ENCODE measurements at places on chromosomes 1 and 21.

DNA sequence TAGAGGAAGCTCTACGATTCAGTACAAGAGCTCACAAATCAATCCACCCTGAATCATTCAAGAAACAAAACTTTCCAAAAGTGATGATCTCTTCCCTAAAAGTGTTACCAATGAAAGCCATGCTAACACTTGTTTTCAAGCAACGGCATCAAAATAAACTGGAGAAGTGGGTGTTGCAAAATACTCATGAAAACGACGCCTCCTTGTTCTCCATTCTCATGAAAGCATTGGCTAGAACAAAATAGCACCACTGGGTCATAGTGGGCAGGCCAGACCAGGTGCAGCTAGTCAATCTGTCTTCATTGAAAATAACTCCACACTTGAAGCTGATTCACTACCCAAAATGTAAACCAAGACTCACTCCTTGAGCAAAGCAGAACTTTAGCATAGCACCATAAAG is 4.3 kb downstream of the TIAM1 start:
- DNase-seq, result no peak

DNA sequence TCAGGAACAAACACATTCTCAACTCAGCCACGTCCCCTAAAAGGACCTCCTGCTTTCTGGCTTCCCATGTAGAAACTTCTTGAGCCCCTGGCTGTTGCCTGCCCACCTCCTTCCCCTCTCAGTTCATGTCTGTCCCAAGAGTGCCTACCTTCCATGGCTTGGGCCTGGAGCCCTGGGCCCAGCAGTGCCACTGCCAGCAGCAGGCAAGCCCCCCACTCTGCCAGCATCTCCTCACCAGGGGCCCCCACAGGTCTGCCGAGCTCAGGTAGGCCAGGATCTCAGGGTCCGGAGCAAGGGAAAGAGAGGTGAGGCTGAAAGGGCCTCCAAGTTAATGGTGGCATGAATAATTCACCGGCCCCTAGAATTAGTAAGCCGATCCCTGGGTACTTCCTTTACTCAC is at the start of gene CDCP2:
Gene CDCP2, minus strand, starts transcription at position 305 of the 400 bp plus-strand sequence. Its CDS starts 78 bp downstream, at position 227.
- no peak for DNase-seq

GRCh38 chr1:203039609-203040512 is 13.6 kb downstream of the PPFIA4 start:
- peak; percentile 54 for DNase-seq

- no peak for DNase-seq
Measured at GRCh38 chr1:1430992-1431844, 4.3 kb upstream of the VWA1 start.

DNA sequence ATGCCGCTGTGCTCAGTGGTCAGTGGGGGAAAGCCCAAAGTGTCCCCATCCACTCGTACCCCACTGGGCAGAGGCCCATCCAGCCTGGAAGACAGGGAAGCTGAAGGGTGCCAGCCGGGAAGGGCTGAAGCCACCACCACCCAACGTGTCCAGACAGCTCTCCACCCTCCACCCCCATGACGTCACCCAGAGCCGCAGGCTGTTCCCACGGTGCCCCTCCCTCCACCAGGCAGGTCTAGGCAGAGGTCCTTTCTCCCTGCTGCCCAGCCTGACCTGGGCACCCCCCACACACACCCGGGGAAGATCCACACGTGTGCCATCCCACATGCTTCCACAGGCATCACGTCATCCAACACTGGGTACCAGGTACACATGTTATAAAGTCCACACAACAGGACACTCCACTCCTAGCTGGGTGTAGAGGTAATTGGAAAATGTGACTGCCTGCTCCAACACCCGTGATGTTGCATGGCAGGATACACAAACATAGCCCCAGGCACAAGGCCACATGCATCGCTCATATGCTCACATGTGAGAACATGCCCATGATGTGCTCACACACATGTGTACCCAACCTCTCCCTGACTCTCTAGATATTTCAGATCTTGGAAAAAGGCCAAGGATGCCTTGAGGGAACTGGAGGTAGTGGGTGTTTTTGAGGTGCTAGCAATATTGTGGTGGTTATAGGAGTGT is 5.1 kb upstream of the ARHGAP30 start:
- DNase-seq, result no peak

- DNase-seq, result no peak
Measured at GRCh38 chr1:245750261-245750660, 595.5 kb downstream of the KIF26B start.

GRCh38 chr1:207659545-207660153 is 14.7 kb downstream of the CR1L start:
- DNase-seq, result no peak

- DNase-seq, result no peak
Measured at GRCh38 chr21:15210235-15210678, 145.5 kb upstream of the NRIP1 start.

DNA sequence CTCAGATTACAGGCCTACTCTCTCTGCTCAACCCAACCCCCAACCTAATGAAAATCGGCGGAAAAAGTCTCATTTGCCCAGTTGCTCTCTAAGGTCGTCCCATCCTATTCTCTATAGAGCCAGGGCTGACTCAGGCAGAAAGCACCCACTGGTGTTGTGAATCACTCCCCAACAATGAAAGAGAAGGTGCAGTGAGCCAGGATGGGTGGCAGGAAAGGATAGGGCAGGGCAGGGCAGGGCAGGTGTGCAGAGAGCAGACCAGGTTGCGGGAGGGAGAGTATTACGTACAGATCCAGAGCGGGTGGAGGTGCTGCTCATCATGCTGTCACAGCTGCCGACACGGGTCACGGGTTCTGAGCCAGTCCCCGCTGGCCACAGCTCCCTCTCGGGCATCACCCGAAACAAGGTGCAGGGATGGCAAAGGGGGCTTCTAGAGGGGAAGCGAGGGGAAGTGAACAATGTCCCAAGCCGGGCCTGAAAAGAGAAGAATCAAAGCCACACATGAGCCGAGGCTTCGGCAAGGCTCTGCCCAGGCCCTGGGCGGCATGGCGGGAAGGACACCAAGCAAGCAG is 5.3 kb downstream of the C1orf116 start:
- DNase-seq, result no peak

GRCh38 chr21:42527127-42527488 is 13.5 kb downstream of the SLC37A1 start:
- no peak for DNase-seq

DNA sequence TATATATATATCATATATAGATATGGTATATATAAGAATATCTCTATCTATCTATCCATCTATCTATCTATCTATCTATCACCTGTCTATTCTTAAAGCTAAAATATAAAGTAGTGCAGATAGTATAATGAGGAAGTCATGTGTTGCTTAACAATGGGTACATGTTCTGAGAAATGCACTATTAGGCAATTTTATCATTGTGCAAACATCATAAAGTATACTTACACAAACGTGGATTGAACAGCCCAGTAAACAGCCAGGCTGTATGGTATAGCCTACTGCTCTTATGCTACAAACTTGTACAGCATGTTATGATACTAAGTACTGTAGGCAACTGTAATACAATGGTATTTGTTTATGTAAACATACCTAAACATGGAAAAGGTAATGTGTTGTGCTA is 621.0 kb upstream of the NCAM2 start:
- no peak for DNase-seq

GRCh38 chr1:174358786-174359453 is 88.8 kb upstream of the GPR52 start:
- no peak for DNase-seq

- no peak for DNase-seq
Measured at GRCh38 chr1:232393444-232394146, 236.3 kb downstream of the SIPA1L2 start.

DNA sequence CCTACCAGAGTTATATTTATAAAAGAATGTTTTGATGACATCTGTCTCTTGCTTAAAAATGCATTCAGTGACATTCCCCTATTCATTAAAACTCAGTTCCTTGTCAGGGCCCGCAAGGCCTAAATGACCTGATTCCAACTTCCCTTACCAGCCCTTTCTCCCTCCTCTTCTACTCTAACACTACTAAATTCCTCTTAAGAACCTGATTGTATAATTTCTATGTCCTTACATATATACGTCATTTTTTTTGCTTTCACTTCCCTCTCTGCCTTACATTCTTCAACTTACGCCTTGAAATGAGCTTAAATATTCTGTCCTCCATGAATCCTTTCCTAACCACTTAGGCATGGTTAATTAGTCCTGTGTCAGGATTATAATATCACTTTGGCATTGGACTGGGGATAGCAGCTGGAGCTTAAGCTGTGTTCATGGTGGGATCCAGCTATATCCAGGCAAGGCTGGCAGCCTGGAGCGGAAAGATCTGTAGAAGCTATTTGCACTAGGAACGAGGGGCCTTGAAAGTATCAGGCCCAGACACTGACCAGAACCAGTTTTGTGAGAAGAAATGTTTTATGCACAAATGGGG is 360.2 kb upstream of the PTBP2 start:
- no peak for DNase-seq

GRCh38 chr1:7557301-7557891 is 213.7 kb upstream of the VAMP3 start:
- no peak for DNase-seq

DNA sequence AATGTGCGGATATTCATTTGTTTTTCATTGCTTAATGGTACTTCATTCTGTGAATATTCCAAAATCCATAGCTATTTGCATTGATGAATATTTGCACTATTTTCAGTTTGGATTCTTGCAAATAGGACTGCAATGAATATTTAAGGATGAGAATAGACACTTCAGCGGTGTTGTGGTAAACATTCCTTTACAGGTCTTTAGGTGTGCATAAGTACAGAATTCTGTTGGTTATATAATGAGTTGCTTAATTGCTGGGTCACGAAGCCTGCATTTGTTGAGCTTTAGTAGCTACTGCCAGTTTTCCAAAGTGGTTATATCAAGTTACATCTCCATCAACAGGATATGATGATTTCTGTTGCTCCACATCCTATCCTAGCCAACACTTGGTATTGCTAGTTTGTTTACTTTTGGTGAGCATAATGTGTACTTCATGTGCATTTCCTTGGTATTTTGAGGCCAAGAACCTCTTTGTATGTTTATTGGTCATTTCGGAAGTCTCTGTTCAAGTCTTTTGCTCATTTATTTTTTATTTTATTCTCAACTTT is 64.2 kb upstream of the CYYR1 start:
- no peak for DNase-seq

DNA sequence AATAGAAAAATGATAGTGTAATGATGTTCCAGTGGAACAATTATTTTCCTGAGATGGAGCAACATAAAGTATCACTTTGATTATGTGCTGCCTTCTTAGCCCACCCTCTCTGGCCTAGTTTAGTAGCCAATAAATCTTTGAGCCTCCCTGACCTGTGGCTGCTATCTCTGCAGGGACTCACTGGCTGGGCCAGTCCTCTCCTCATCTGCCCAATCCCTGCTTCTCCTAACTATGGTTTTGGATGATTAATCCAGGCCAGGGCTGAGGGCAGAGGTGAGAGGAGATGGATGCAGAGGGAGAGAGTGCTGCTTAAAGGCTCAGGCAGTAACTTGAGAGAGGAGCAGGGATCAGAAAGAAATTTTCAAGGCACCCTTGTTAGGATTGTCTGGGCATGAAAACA is 89.0 kb upstream of the CD34 start:
- no peak for DNase-seq

GRCh38 chr21:25373126-25374082 is 233.9 kb downstream of the MRPL39 start:
- no peak for DNase-seq

DNA sequence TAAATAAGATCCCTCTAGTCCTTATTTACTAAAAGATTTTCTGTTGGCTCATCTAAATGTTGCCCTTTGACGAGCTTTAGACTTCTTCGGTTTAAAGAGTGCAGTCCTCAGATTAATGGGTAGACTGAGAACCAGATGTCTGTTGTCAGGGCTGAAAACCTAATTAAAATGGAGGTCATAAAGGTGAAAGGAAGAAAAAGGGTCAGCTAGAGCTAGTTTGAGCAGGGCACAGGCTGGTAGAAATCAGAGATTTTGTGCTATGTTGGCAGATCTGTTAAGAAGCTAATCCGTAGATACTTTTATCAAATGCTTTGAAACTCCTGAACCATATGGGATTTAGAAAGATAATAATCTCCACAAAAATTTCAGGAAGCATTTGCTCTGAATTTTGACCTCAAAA is 959.0 kb downstream of the PLA2G4A start:
- no peak for DNase-seq

Data from NCI-H2081 (cell line).